Aortic smooth muscle cell (primary cell): ENCODE measurements at places on chromosomes 4 and X. TPM values are rescaled to one million over a fixed set of nuclear protein-coding genes. Genes with fewer than 3 reads are reported as not detected.

The XAGE2 gene
- not detected in 2 replicates for total RNA-seq

The LRAT gene
- total RNA-seq: not detected in 2 replicates

The SLITRK2 gene
- not detected in 2 replicates for total RNA-seq

The PCSK1N gene
- total RNA-seq: not detected in 2 replicates

The DOCK11 gene
- total RNA-seq: 13.1 and 21.2 TPM in 2 replicates

The DRP2 gene
- total RNA-seq: under 0.01 and 0.12 TPM in 2 replicates

The ANOS1 gene
- total RNA-seq: 16.5 and 19.2 TPM in 2 replicates

The SUPT20HL2 gene
- not detected in 2 replicates for total RNA-seq

The ASB5 gene
- not detected in 2 replicates for total RNA-seq

The P2RY10 gene
- not detected in 2 replicates for total RNA-seq

The ARL9 gene
- total RNA-seq: 0.13 and 0.19 TPM in 2 replicates

The GAGE1 gene
- not detected in 2 replicates for total RNA-seq

The CT45A2 gene
- not detected in 2 replicates for total RNA-seq

The USP17L21 gene
- total RNA-seq: not detected in 2 replicates

The GAGE12E gene
- total RNA-seq: not detected in 2 replicates

The GALNTL6 gene
- 0.06 TPM in 1 of 2 replicates, not detected in the other for total RNA-seq

The RAB33A gene
- 0.53 and 0.93 TPM in 2 replicates for total RNA-seq

The MMRN1 gene
- 4.7 and 11.1 TPM in 2 replicates for total RNA-seq

The CT45A5 gene
- not detected in 2 replicates for total RNA-seq

The GSX2 gene
- total RNA-seq: not detected in 2 replicates

The KCND1 gene
- 0.56 and 0.79 TPM in 2 replicates for total RNA-seq

The SSX1 gene
- total RNA-seq: not detected in 2 replicates

The CLOCK gene
- total RNA-seq: 17.6 and 20.5 TPM in 2 replicates
